ENCODE measurements at places on chromosomes 13 and 19.

DNA sequence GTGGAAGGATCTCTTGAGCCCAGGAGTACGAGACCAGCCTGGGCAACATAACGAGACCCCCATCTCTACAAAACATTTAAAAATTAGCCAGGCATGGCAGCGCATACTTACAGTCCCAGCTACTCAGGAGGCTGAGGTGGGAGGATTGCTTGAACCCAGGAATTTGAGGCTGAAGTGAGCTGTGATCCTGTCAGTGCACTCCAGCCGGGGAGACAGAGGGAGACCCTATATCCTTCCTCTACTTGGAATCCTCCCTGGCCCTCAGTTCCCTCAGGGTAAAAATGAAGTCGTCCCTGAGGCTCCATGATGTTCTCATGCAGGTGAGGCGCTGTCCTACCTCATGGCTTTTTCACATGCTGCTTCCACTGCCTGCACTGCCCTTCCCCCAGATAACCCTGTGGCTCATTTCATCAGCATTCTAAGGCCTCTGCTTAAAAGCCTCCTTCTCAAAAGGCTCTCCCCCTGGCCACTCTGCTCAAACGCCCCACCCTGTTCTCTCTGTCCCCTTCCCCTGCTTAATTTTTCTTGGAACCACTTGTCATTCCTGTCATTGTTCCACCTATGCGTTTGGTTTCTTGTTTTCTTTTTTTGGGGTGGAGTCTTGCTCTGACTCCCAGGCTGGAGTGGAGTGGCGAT is 19.2 kb downstream of the DNM2 start:
- DNase-seq = no peak

- DNase-seq = no peak
Observed at GRCh38 chr13:99398916-99399622, 91.9 kb upstream of the GPR183 start.

- no peak for DNase-seq
Observed at GRCh38 chr13:44015811-44016210, 136.1 kb downstream of the LACC1 start.

- no peak for DNase-seq
Observed at GRCh38 chr19:474126-475078, 13.6 kb upstream of the SHC2 start.

GRCh38 chr13:106595625-106596024 is 27.7 kb upstream of the ARGLU1 start:
- no peak for DNase-seq

DNA sequence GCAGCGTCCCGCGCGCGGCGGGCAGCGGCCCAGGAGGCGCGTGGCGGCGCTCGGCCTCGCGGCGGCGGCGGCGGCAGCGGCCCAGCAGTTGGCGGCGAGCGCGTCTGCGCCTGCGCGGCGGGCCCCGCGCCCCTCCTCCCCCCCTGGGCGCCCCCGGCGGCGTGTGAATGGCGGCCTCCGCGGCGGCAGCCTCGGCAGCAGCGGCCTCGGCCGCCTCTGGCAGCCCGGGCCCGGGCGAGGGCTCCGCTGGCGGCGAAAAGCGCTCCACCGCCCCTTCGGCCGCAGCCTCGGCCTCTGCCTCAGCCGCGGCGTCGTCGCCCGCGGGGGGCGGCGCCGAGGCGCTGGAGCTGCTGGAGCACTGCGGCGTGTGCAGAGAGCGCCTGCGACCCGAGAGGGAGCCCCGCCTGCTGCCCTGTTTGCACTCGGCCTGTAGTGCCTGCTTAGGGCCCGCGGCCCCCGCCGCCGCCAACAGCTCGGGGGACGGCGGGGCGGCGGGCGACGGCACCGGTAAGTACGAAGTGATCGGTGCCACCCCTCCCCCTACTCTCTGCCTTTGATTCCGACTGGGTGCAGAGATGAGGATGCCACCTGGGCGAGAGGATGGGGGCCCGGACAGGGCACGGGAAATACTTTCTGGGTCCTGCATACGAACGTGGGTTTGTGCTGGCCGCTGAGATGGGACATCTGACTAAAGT is 874 bp downstream of the TRIM28 start:
- no peak for DNase-seq

- no peak for DNase-seq
Observed at GRCh38 chr19:16193466-16193865, 4.2 kb upstream of the AP1M1 start.

GRCh38 chr13:52022356-52022755 is 2.1 kb upstream of the UTP14C start:
- DNase-seq = no peak

GRCh38 chr13:42875475-42876269 is 94.3 kb downstream of the FAM216B start:
- DNase-seq = no peak

DNA sequence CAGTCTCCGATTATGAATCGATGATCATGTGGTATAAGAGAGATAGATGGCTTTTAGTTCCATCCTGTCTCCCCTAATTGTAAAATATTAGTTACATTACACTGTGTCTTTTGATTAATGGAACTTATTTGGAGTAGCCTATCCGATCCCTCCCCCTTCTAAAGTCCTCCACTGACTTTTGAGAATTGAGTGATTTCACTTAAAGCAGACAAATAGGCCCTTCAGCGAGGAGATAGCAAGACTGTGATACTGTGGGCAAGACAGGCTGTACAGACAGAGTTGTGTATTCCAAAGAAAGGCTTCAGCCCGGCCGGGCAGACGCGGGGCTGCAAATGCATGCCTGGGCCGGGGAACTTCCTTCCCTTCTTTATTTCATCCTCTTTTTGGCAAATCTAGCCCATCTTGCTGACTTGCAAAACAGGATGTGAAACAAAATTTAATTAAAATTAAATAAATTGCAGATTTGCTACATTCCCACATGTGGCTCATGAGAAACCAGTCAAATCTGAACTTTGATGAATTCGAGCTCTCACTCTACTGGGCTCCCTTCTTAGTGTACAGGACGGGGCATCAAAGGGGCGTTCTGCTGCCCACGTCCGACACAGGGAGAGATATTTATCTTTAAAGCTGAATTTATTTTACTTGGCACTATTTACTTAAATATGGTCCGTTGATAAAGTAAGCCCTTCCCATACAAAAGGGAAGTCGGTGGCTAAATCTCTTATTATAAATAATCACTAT is 314.8 kb downstream of the ZNF536 start:
- no peak for DNase-seq

- DNase-seq = no peak
Observed at GRCh38 chr13:42413484-42413815, 141.5 kb downstream of the AKAP11 start.

- no peak for DNase-seq
Observed at GRCh38 chr13:67101730-67102467, 128.2 kb downstream of the PCDH9 start.

GRCh38 chr19:53951947-53952346 is 10.8 kb upstream of the CACNG8 start:
- DNase-seq = no peak

DNA sequence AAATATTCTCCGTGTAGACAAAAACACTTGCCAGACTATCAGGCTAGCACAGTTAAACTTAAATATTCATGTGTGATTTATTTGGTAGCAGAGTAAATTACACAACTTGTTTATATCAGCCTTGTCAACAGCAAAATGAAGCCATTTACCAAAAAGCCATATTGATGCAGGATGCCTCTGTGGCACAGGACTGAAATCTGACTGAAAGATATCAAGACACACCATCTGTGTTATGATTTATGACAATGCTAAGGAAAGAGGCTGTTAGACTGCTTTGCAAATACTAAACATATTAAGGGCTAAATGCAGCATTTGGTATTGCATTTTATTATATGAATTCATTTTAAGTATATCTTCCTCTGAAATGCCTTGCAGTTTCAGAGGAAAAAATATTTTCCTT is 44.8 kb upstream of the FNDC3A start:
- no peak for DNase-seq
